ENCODE measurements at places on chromosomes 1 and 21.

GRCh38 chr1:228366062-228366865 is 40.4 kb downstream of the TRIM11 start:
- no peak for DNase-seq

DNA sequence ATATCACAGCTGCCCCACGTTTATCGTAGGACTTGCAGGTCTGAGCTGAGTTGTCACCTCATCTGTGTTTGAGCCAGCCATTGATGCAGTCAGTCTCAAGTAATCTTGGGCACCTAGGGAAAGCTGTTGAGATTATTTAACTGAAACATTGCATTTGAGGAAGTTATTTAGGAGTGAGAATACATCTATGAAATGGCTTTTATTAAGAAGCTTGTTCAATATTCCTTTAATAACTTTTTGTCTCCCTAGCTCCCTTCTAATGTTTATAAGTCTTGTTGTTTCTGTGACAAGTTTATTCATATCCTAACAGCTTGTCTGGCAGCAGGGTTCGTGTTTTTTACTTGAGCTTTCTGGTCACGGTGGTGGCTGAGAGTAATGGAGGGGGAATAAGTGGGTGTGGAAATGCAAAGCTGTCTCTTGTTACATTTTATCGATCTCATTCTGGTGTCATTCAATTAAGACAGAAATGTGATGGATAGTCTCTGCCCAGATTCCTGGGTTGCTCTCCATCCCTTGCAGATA is 555.9 kb downstream of the USP25 start:
- no peak for DNase-seq

DNA sequence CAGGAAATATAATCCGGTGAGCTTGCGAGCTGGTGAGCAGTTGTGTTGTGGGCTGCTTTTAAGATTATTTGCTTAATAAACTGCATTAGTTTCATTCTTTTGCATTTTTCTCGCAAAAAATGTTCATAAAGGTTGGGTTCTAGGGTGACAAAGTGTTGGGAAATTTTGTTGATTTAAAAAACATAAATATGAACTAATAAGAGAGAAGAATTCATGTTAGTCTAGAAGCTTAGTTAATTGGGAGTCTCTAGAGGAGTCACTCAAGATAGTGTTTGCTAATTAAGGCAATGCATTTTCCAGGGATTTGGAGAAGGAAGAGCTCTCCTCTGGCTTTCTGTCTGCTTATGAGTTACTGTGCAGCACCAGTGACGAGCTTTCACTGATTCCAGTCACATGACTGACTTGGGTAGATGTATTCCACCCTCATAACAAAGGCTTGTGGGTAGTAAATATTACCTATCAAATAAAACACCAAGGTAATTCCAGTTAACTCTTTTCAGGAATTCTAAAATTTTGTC is 417.0 kb downstream of the PTBP2 start:
- DNase-seq: no peak

DNA sequence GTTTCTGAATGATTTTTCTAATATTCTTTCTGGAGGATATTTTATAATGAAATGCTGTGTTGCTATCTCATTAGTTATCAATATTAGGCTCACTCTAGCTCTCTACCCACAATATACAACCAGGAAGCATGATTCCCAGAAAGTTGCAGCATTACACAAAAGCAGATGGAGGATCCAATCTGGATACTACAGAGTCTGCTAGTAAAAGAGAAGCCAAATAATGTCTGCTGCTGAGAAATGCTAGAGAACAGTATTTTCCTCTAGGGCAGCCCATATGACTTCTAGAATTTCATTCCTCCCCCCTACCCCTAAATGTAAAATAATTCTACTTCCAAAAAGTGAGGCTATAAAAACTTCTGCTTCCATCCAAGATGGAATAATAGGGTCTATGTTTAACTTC is 239.8 kb downstream of the ZNF648 start:
- no peak for DNase-seq

GRCh38 chr1:189619682-189620332 is 857.9 kb downstream of the BRINP3 start:
- DNase-seq: no peak

DNA sequence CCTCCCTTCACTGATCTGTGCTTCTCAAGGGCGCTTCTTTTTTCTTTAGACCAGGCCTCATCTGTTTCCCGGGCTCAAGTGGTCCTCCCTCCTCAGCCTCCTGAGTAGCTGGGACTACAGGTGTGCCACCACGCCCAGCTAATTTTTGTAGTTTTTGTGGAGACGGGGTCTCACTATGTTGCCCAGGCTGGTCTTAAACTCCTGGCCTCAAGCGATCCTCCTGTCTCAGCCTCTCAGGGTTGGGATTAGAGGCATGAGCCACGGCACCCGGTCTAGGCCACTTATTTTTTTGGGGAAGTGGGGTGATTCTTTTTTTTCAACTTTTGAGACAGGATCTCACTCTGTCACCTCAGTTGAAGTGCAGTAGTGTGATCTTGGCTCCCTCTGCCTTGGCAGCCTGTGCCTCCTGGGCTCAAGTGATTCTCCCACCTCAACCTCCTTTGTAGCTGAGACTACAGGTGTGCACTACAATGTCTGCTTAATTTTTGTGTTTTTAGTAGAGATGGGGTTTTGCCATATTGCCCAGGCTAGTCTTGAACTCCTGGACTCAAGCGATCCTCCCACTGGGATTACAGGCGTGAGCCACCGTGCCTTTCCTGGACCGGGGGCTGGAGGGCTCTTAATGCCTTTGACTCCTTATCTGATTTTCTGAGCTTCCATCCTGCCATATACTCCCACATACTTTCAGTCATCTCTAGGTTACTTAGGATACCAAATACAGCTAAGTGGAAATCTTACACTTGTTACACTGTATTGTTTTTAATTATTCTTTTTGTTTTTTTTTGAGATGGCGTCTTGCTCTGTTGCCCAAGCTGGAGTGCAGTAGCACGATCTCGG is 18.9 kb downstream of the MFAP2 start:
- no peak for DNase-seq

- DNase-seq: no peak
These were observed 568.3 kb upstream of the ADGRL2 start for GRCh38 chr1:81232420-81232819.

GRCh38 chr1:53485478-53486394 is 26.5 kb downstream of the DMRTB1 start:
- DNase-seq: peak; percentile 42

DNA sequence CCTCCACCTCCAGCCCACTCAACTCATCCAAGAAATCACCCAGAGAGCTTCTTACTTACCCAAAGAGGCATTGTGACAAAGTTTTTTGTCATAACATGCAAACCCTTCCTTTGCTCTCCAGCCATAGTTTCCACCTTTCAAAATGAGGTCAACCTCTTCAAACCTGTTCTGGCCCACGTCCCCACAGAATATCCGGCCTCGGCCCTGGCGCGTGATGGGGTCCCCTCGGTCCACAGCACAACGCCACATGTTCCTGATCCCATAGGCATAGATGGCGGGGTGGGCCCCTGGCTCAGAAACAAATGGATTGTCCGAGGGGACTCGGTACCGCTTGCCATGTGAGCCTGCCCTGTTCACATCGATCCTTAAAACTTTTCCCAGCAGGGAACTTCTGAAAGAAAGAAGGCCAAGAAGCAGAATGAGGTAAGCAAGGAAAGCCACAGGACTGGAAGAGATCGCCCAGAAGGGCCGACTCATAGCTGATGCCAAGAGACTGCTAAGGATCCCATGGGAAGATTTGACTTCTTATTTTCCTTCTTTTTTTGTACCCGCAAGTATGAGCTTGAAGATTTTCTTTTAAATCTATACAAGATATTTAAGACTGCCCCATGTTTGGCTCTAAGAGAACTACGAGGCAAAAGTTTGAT is 7.8 kb downstream of the HHIPL2 start:
- DNase-seq: no peak

- no peak for DNase-seq
These were observed 7.2 kb downstream of the GPBP1L1 start for GRCh38 chr1:45679123-45679522.
